NCI-H187 treated with DMSO at 0.1 percent for 48 hours (cell line): ENCODE measurements at places on chromosomes 4 and X.
A peak's percentile ranks its signal among the peaks of the same experiment; 100 is the strongest.

GRCh38 chr4:149885896-149886295, 70.3 kb upstream of the IQCM start:
- no peak for DNase-seq

GRCh38 chr4:80016506-80016905, 56.5 kb downstream of the ANTXR2 start:
- no peak for DNase-seq

DNA sequence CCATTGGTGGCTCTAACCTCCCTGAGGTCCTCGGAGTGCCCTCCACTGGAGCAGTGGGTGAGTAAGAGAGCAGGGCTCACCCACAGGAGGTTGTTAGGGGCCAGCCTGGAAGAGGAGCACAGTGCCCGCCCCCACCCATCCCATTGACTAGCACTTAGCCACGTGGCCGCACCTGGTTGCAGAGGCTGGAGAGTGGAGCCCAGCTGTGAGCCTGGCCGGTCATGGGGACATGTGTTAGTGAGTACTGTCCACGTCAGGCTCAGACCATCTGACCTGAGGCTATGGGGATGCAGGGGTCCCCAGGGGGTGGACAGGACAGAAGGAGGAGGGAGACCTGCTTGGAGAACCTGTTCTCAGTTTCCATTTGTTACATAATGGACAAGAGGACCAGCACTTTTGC, 1.4 kb upstream of the MAN2B2 start:
- DNase-seq = no peak

- DNase-seq = no peak
Measured at GRCh38 chr4:44538534-44538933, 89.9 kb upstream of the KCTD8 start.

DNA sequence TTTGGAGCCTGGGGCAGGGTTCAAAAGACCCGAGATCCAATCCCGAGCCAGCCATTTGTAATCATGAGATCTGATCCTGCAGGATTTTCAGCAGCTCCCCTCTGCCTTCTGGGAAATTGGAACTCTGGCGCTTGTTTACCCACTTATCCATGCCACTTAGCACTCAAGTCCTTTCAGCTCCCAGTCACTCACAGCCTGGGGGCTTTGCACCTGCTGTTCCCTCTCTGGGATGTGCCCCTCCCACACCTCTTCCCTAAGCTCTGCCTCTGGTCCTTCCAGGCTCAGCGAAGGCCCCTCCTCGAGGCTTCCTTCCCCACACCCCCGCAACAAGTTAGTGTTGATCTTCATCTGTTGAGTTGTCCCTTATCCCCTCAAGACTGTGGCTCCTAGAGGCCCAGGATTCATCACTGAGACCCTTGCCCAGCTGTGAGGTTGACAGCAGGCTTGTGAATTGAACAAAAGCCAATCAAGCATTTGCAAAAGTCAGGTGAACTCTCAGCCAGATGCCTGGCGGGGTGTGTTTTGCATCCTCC, 99.1 kb upstream of the AFAP1 start:
- DNase-seq = peak; percentile 97

GRCh38 chr4:55615008-55615407, 21.1 kb downstream of the NMU start:
- no peak for DNase-seq

DNA sequence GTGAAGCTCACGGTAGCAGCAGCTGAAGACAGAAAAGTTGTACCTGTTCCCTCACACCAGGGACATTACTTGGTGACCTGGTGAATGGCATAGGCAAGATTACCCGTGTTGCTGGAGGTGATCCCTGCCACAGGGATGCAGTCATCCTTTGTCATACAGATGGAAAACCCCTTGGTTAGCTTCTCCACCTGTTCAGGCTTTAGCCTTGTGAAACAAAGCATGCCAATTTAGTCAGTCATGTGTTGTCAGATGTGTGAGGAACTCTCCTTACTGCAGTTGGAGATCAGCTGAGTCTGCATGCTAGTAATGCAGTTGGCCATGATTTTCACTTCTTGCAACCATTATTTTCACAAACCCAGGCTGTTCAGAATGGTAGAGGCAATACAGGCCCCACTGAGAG, 41.0 kb downstream of the AMELX start:
- no peak for DNase-seq

DNA sequence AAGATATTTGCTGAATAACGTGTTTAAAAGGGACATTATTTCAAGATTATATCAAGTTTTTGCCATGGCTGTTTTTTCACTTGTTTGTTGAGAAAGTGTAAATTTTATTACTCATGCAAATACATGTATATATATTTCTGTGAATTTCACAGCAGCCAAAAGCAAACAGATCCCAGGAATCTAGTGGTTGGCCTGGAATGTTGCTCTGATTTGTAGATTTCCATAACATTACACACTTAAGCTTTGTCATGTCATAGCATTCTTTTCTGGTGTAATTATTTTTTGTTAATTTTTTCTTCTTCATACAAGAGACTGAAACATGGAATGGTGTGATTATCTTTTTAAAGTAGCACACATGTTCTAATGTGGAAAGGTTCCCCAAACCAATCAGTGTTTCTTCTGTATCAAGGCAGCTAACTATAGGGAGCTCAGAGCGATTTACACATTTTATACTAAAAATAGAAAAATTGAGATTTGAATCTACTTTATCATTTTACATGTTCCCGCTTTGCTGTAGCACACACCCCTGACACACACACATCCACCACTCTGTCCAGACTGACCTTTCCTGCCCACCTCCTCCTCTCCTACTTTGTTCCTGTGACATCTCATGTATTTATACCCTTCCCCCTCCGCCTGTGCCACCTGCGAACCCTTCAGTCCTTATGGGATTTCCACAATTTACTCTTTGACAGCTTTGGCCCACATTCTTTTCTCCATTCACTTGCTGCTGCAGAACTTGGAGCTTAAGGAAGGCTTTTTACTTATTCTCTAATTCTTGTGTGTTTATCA, 20.3 kb downstream of the RUFY3 start:
- DNase-seq = no peak

GRCh38 chr4:124722071-124722470, 9.5 kb upstream of the ANKRD50 start:
- no peak for DNase-seq

DNA sequence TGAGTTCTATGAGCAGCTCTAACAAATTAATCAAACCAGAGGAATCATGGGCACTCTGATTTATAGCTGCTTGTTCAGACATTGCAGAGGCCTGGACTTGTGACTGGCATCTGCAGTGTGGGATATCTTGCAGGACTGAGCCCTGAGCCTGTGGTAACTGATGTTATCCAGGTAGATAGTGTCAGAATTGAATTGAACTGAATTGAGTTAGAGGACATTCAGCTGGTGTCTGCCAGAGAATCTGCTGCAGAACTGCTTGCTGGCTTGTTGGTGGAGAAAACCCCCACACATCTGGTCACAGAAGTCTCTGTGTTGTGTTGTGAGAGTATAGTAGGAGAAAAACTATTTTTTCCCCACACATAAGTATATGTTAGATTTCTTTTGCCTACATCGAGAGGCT, 42.2 kb downstream of the SMIM20 start:
- DNase-seq = no peak

DNA sequence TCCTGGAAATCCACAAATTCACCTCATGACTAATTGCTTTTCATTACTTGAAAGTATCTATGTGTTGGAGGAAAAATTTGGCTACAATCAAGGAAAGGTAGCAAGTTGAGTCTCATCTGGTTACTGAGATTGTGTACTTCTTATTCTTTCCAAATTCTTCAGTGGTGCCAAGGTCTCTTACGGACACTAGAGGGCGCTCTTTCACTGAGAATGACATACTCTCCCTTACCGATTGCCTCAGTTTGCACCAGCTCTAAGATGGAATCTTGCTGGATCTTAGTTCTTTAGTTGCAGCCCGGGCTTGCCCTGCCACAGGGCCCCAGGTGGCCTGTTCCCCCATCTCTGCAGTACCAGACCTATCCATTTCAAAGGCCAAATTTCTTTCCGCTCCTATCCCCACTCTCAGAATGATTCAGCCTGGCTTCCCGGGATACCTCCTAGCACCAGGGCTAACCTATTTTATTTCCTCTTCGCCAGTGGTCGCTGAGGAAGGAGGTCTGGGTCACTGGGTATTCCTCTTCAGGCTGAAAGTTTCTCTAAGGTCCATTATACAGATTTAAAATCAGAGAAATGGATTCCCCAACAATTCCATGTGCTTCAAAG, 24.6 kb upstream of the GPR50 start:
- peak; percentile 72 for DNase-seq

DNA sequence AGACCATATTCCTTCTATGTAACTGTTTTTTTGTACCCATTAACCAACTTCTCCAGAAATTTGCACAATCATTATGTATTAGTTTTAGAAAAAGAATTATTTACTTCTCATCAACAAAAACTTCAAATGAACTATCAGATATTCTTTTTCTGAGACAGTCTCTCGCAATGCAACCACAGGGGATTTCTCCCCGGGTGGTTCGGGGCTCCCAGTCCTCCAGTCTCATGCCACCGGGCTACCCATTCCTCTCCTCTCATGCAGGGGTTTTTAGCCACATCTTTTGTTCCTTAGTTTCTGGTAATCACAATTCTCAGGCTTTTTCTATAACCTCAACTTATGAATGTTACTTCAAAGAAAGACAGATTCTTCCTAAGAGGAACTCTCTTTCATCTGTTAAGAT, 46.6 kb upstream of the CLNK start:
- no peak for DNase-seq

DNA sequence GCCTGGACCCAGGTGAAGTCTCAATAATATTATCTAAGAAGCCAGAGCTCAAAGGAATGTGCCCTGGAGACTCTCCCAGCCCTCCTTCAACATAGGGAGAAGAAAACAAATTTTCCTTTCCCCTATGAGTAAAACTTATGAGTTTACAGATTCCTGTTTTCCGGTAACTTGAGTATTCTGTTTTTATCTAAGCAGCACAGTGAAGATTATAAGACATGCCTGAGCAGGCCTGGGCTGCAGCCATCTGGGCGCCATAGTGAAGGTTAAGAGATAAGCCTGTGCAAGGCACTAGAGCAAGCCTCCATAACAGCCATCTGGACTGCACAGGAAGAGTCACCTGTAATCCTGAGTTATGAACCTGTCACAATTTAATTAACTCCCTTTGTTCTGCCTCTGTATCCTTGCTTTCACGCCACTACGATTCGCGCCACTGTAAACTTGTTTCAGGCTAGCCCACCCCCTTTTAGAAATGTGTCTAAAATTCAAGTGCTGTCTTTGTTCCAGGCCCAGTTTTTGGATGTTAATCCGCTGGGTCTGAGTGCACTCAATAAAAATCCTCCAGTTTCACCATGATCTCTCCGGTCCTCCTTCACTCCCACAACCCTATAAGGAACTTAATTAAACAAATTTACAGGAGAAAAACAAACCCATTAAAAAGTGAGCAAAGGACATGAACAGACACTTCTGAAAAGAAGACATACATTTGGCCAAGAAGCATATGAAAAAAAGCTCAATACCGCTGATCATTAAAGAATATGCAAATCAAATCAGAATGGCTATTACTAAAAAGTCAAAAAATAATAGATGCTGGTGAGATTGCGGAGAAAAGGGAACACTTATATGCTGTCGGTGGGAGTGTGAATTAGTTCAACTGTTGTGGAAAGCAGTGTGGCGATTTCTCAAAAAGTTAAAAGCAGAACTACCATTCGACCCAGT, 189.5 kb downstream of the APBB2 start:
- DNase-seq = no peak

- DNase-seq = no peak
Measured at GRCh38 chrX:107775734-107776511, at the start of gene TSC22D3. TSS of gene TSC22D3 (minus strand) at chrX:107775787. CDS start at chrX:107775419, 368 bp downstream.

GRCh38 chr4:126058596-126058995, 743.8 kb downstream of the FAT4 start:
- no peak for DNase-seq

DNA sequence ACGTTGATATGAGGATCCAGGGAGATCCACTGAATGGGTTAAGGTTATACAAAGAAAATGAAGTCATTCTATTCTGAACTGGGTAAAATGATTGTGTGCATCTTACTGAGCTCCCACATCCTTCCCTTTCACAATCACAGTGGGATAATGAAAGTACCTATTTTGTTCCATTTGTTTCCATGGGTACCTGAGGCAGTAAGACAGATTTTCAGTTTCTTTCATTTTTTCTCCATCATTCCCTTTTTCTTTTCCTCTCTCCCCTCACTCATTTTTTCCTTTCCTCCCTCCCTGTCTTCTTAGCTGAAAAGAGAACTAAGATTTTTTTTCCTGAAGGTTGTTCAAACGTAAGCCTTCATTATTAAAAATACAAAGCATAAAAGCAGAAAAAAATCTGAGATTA, 4.6 kb downstream of the GRIA2 start:
- no peak for DNase-seq
